ENCODE measurements at places on chromosomes 2 and 18. TPM values are rescaled to one million over a fixed set of nuclear protein-coding genes. Genes with fewer than 3 reads are reported as not detected.

DNA sequence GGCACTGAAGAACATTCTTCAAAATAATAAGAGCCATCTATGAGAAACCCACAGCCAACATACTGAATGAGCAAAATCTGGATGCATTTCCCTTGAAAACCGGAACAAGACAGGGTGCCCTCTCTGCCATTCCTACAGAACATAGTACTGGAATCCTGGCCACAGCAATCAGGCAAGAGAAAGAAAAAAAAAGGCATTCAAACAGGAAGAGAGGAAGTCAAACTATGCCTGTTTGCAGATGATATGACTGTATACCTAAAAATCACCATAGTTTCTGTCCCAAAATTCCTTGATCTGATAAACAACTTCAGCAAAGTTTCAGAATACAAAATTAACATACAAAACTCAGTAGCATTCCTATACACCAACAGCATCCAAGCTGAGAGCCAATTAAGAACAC, 119.5 kb upstream of the PARD3B start:
- DNase-seq, result no peak

GRCh38 chr2:43269706-43270105, 43.3 kb upstream of the ZFP36L2 start:
- DNase-seq, result no peak

DNA sequence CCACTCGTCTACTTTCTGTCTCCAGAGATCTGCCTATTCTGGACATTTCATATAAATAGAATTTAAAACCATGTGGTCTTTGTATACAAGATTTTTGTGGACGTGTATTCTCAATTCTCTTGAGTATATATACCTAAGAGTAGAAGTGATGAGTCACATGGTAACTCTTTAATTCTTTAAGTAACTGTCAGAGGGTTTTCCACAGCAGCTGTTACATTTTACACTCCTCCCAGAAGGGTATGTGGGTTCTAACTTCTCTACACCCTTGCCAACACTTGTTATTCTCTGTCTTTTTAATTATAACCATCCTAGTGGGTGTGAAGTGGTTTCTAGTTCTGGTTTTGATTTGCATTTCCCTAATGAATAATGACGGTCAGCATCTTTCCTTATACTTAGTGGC, 70.9 kb downstream of the MAP3K20 start:
- DNase-seq, result no peak

GBX2 gene
- not detected for total RNA-seq

DNA sequence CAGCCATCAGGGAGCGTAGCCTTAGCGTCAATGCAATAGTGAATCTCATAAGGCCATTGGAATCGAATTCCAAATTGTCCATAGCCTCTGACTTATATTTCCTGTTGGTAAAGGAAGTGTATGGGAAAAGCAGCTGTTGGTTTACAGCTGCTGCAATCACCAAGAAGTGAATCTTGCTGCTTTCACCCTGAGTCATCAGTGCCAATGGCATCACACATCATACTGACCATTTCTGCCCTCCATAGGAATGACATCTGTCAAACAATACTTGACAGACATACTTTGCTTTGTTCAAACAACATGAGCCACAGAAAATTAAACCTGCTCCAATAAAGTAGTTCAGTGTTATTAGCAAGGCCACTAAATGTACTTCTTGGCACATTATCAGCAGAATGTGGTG, 111.2 kb upstream of the KLHL29 start:
- no peak for DNase-seq

TCF7L1 gene
- total RNA-seq, result not detected

DNA sequence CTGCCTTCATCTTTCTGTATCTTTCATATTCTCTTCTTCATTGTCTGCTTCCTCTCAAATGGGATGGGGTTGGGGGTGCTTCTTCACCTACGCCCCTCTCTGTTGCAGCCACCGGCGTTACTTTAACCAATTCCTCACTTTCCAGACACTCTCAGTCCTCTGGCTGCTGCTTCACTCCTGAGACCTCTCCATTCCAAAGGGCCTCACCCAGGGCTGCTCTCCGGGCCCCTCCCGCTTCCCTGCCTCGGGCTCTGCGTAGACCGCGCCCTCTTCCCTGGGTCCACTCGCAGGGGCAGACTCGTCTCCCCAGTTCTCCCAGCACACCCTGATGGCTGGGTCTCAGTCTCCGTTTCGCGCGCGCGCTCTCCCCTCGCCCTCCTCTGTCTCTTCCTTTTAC, 926 bp downstream of the SERPINB8 start:
- DNase-seq, result no peak

DNA sequence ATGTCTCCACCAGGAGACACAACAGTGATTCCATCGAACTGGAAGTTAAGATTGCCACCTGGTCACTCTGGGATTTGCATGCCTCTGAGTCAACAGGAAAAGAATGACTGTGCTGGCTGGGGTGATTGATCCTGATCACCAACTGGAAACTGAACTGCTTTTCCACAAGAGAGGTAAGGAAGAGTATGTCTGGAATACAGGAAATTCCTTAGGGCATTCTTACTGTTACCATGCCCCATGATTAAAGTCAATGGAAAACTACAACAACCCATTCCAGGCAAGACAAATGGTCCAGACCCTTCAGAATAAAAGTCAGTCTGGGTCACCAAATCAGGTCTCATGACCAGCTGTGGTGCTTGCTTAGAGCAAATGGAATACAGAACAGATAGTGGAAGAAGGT, 12.0 kb upstream of the DDX1 start:
- DNase-seq, result no peak

Measured in activated naive CD4-positive, alpha-beta T cell treated with anti-CD3 and anti-CD28 coated beads, Interleukin-2, amount 50 U/mL, for 72 hours (primary cell).